Cortex of kidney (tissue), 1 donor: ENCODE measurements at places on chromosomes 12 and 14.

- no peak for DNase-seq
Observed at GRCh38 chr12:109446869-109447268, 30.2 kb downstream of the KCTD10 start.

DNA sequence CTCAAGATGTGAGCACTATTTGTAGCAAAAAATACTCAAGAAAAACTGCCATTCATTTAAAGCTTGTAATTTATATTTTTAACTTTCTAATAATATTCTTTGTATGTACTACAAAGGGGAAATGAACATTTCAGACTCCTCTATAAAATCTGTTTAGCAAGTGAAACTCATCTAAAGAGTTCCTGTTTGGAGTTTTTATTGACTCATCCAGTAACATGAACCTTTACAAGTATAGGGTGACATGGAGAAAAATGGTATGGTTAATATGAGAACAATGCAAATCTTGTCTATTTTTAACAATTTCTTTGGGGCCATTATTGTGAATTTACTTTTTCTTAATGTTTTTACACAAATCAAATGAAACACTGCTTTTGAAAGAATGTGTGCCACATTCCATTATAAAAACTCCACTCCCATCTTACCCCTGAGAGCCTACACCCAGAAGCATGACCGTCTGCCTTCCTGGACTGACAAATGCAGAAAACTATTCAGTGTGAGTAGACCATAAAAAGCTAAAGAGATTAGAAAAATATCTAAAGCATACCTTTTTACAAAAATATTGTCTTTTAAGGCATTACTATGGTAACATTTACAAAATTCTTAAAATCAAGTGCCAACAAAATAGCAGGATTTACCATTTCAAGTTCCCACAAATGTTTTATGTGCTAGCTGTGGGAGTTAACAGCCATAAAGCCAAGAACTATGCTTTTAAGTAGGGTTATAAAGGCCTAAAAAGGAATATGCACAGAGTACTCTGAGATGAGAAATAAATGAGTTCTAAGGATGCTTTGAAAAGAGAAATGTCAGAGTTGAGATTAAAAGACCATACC lies 144.0 kb downstream of the ADAMTS20 start:
- no peak for DNase-seq

DNA sequence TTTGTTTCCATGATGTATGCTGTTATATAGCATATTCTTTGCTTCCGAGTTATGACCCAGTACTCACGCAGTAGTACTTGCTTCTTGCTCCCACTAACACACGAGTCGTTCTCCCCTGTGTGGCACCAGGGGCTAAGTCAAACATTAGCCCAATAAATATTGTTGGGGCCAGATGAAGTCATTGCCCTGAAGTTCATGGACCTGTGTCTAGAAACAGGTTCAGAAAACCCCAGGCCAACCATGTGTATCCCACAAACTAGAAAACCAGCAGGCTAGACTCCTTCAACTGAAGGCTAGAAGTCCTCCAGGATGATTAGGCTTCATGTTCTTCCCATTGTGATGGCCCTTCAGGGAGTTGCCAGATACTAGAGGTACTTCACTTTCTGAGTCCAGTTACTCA lies 198.2 kb upstream of the RBM19 start:
- DNase-seq = no peak

- no peak for DNase-seq
Observed at GRCh38 chr14:100191584-100192249, 32.3 kb upstream of the DEGS2 start.

DNA sequence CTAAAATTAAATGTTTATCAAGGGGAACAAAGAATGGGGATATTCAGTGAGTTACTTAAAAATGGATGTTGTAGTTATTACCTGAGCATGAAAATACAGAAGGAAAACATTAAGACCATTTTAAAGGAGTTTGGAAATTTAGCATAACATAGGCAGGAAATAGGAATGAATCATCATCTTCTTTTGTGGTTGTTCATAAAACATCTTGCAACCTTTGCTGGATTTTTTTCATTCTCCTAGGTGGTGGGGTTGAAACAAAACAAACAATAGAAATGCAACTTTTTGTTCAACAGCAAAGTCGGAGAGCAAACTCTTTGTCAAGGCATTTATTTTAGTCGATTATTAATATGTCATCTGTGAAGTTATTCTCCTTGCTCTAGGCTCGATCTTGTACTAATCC lies 275.1 kb downstream of the IPO8 start:
- no peak for DNase-seq

- DNase-seq = no peak
Observed at GRCh38 chr14:73467377-73467776, 9.0 kb upstream of the NUMB start.

DNA sequence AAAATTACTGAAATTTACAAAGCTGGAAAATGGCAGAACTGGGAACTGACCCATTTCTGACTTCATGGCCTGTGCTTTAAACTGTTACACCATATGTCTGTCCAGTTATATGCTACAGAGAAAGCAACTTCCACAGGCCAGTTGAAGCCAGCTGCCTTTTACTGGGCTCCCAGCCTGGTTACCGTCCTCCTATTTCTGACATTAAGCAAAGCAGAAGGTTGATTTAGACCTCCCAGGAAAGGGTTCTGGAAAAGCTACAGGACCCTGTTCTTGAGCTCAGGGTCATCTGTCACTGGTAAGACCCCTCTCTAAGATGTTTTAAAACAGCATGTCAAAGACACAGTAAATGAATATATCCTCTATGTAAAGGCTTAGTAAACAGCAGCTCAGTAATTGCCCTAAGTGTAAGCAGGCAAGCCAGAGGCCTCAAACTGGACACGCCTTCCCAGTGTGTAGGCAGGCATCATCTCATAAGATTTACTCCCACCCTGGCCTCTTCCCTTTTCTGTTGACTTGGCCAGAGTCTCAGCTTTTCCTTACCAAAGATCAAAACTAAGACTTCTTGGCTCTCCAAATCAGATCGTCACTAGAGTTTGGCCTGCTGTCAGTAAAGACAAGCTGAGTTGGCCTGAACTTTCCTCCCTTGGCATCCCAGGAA lies 55.4 kb upstream of the RNU6-8 start:
- no peak for DNase-seq

DNA sequence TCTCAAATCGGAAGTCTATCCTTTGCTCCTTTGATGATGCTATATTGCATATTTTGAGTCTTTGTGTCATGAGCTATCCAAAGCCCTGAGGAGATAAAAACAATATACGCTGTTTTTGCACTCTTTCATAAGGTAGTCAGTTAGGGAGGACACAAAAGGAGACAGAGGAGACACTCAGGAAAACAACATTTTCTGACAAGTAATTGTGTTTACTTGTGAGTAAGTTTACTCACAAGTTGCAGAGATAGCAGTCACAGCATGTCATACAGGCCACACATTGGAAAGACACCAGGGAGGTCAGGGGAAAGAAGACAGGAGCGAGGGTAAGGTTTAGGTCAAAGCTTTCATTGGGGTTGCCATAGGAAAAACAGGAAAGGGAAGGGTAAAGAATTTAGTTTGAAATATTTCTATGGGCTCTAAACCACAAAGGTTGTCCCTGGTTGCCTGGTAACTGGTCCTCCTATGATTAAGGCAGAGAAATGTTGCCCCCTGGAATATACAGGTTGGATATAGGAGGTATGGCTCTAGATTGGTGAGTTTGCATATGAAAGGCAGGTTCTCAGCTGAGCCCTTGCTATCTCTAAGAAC lies 7.4 kb upstream of the GABARAPL1 start:
- no peak for DNase-seq

GRCh38 chr12:93982771-93983315 lies 165.5 kb upstream of the PLXNC1 start:
- DNase-seq = no peak

DNA sequence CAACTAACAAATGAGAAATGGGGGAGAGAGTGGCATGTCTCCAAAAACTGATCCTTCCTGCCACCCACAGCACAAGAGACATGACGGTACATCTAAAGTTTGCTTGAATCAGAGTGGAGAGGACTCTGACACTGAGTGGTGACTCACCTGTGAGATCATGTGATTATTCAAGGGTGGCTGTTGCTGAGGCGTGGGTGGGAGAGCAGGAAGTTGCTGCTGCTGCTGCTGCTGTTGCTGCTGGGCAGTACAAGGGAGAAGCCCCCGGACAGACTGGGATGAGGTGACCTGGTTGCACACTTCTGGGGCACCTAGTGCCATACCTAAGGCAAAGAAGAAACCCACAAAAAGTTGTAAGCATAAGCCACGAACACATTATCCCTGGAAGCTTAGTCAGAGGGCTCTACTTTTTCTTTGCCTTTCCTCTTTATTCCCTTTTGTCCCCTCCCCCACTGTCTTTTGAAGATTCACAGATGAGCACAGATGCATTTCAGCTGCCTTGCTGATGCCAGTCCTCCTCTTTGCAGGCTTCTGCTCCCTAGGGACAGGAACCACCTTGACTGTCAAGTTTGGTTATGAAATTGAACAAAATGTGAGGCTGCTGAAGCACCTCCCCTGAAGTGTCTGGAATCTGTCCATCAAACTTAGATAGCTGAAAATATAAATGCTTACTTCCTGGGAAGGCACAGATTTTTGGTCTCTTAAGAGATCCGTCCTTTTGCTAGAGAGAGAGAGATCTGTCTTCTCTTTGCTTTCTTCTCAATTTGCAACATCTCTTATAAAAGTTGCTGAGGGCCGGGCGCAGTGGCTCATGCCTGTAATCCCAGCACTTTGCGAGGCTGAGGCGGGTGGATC lies 29.4 kb upstream of the STAC3 start:
- DNase-seq = no peak

GRCh38 chr12:122995503-122996187 lies 15.2 kb downstream of the ARL6IP4 start:
- no peak for DNase-seq

- DNase-seq = no peak
Observed at GRCh38 chr12:64137117-64137516, 85.0 kb downstream of the KICS2 start.

DNA sequence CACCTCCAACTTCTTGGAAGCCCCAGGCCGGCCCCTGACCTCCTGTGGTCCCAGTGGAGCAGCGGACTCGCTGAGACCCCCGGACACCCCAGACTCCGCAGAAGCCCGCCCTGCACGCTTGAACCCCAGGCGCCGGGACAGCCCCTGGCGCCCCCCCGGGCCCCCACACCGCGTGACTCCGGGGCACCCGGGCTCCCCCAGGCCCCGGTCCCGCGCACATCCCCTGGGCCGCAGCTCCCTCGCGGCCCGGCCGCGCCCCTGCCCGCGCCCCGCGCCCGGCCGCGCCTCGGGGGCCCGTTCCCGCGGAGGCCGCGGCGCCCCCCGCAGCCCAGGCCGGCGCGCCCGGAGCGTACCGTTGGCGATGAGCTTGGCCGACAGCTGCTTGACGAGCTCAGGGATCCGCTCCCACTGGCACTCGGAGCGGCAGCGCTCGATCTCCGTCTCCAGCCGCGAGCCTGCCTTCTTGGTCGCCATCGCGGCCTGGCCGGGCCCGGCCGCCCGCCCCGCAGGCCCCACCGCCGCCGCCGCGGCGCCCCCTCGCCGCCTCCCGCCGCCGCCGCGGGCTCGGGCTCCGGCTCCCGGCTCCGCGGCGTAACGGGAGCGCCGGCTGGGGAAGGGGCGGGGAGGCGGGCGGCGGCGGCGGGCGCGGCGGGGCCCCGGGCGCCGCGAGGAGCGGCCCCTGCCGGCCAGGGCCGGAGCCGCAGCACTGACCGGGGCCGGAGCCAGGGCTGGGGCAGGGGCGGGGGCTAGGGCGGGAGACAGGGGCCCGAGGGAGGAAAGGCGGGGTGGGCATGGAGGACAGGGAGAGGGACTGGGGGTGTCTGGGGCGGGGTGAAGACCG lies at the start of gene TTC7B:
Gene TTC7B, minus strand, starts transcription at position 609 of the 841 bp plus-strand sequence. Its CDS starts 135 bp downstream, at position 474.
- DNase-seq = no peak

GRCh38 chr12:13033476-13033875 lies 10.7 kb upstream of the FAM234B start:
- DNase-seq = no peak

- no peak for DNase-seq
Observed at GRCh38 chr12:119940897-119941296, 48.1 kb upstream of the BICDL1 start.

GRCh38 chr14:56810147-56810719 lies at the start of gene OTX2:
OTX2 (minus strand) TSS chr14:56810479; CDS start chr14:56805456, 5,023 bp downstream.
- no peak for DNase-seq

DNA sequence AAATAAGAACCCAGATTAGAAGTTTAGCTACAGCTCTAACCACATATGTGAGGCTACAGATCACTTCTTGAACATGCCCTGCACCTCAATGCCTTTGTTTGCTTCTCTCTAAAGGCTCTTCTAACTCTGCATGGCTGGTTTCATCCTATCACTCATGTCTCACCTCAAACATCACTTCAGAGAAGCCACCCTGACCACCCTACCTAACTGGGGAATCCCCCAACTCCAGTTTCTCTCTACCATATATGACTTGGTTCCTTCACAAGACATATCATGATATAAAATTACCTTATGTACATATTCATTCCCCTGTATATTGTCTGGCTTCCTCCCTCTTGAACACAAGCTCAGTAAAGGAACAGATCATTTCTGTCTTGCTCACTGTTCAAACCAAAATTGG lies 250.2 kb upstream of the GRIP1 start:
- no peak for DNase-seq

DNA sequence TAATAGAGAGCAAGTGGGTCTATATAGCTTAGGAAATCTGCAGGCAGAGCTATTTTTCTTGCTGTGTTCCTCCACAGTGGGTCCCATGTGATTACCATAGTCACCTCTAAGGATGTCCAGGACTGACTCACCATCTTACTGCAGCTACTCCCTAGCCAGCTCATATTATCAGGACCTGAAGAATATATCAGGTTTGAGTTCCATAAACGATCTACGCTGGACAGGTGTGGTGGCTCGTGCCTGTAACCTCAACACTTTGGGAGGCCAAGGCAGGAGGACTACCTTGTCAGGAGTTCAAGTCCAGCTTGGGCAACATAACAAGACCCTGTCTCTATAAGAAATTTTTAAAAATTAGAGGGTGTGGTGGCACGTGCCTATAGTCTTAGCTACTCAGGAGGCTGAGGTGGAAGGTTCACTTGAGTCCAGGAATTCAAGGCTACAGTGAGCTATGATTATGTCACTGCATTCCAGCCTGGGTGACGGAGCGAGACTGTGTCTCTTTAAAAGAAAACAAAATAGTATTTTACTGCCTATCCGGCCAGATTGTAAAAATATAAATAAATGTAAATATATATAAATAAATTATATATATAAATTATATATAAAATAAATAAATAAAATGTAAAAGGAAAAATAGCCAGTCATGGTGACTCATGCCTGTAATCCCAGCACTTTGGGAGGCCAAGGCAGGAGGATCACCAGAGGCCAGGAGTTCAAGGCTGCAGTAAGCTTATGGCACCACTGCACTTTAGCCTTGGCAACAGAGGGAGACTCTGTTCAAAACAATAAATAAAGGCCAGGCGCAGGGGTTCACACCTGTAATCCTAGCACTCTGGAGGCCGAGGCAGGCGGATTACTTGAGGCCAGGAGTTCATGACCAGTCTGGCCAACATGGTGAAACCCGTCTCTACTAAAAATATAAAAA lies 6.9 kb upstream of the SPRYD4 start:
- no peak for DNase-seq

- no peak for DNase-seq
Observed at GRCh38 chr14:23729720-23730387, 93.7 kb downstream of the DHRS2 start.

GRCh38 chr14:77025744-77026165 lies 2.8 kb downstream of the IRF2BPL start:
- DNase-seq = no peak
